ENCODE measurements at places on chromosomes 3 and 15. TPM values are rescaled to one million over a fixed set of nuclear protein-coding genes. Genes with fewer than 3 reads are reported as not detected.

DNA sequence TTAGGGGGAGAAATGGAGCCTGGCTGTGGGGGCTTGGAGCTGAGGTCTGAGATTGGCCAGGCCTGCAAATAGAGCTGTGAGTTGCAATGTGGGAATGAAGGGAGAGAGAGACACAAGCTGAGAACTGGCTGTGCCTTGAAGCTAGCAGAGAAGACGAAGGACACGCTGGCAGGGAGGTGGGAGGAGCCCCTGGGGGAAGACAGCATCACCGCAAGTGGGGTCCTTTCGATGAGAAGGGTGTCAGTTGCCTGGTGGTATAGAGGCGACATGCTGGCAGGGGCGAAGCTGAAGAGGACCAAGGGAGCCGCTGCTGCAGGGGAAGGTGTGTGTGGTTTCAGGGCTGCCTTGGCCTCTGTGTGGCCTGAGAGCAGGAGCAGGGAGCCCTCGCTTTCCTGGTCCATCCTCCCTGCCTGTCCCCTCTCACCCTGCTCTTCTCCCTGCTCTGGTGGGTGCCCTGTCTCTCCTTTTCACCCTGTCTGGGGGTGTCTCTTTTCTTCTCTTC lies 5.5 kb downstream of the RHCG start:
- DNase-seq: no peak

- DNase-seq: no peak
Observed at GRCh38 chr3:22419261-22419660, 668.3 kb upstream of the ZNF385D start.

MAGEL2 gene
- total RNA-seq: 2.8 TPM

CHDH gene
- total RNA-seq: 1.5 TPM

A4GNT gene
- total RNA-seq: not detected

DNA sequence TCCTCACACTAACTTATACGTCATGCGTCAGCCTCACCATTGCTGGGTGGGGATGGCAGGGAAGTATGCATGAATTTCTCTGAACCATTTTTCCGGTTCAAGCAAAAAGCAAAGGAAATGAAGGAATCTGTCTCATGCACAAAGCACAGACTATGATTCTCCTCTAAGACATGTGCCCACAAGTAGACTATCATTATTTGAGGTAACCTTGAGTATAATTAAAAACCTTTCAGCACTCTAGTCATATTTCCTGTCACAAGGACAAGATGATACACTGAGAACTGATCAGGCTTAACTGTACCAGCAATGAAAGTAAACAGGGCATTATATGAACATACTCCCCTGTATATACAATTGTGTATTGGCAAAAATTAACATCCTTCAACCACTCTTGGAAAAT lies 56.7 kb upstream of the TSC22D2 start:
- no peak for DNase-seq

- no peak for DNase-seq
Observed at GRCh38 chr3:29178809-29179793, 101.8 kb upstream of the RBMS3 start.

- DNase-seq: peak; percentile 24
Observed at GRCh38 chr3:40310705-40311104, 1.2 kb downstream of the EIF1B start.

- no peak for DNase-seq
Observed at GRCh38 chr3:188701485-188701969, 470.2 kb upstream of the TPRG1 start.

GP9 gene
- total RNA-seq: 0.40 TPM

SNX1 gene
- 108 TPM for total RNA-seq

FETUB gene
- not detected for total RNA-seq

- no peak for DNase-seq
Observed at GRCh38 chr3:70703305-70704102, 391.1 kb upstream of the MDFIC2 start.

GRCh38 chr3:134075846-134076245 lies 46.1 kb upstream of the SLCO2A1 start:
- DNase-seq: no peak

DNA sequence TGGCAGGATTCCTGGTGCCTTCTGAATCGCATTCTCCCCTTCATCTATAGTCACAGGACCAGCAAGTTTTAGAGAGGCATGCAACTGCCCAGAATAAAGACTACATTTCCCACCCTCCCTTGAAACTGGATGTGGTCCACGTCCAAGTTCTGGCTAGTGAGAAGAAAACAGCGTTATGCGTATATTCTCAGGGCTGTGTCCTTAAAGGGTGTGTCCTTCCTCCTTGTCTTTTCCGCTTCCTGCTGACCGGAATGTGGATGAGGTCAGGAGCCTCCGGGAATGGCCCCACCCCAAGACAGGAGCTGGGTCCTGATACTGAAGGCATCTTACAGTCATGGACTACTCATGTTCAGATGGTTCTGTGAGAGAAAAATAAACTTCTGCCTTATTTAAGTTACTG lies 20.2 kb downstream of the CHST2 start:
- DNase-seq: no peak

DNA sequence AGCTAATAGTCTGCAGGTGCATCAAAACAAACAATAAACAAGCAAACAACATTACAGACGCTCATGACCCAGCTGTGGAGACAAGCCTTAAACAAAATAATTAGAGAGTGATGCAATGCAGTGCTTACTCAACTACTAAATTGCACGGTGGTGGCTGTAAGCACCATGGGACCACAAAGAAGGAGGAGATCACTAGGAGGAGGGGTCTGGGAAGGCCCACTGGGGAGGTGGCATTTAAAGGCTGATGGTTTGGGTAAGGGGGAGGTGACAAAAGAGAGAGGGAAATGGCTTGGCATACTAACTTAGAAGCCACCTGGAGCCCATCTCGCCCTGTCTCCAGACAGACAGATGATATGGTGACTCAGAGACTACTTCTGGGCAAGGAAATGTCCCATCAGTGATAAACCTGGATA lies 516.7 kb downstream of the FOXP1 start:
- DNase-seq: peak; percentile 60

- no peak for DNase-seq
Observed at GRCh38 chr3:182710557-182711157, 82.6 kb upstream of the ATP11B start.

SLC51B gene
- 3.0 TPM for total RNA-seq

Measured in lung (tissue), 17 donors.